ENCODE measurements at places on chromosomes 12 and 14.

GRCh38 chr12:6946033-6946919 is 2.5 kb downstream of the C12orf57 start:
- DNase-seq: no peak

DNA sequence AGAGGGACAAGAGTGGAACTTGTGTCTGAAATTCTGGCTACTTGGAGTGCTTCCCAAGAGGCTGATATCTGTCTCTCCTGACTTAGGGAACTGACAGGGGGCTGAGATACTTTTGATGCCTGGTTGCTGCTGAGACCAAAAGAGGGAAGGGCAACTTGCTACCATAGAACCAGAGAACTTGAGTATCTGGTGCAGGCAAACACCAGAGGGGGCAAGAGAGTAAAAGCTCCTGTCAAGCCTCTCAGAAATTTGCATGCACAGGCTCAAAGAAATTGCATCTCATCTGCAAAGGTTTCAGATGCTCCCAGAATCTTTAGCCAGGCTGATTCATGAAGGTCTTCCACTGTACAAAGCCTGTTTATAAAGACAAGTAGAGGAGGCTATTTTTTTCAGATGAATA is 391.3 kb upstream of the FOXG1 start:
- peak; percentile 32 for DNase-seq

- no peak for DNase-seq
Observed at GRCh38 chr14:106210650-106211049, 684.3 kb downstream of the TMEM121 start.

GRCh38 chr14:102768223-102769048 is 8.8 kb upstream of the TRAF3 start:
- no peak for DNase-seq

DNA sequence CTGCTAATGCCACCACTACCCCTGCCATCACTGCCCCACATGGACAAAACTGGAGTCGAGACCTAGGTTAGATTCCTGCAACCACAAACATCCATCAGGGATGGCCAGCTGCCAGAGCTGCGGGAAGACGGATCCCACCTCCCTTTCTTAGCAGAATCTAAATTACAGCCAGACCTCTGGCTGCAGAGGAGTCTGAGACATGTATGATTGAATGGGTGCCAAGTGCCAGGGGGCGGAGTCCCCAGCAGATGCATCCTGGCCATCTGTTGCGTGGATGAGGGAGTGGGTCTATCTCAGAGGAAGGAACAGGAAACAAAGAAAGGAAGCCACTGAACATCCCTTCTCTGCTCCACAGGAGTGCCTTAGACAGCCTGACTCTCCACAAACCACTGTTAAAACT is 7.1 kb upstream of the OAS2 start:
- no peak for DNase-seq

GRCh38 chr14:95431199-95432143 is 85.0 kb downstream of the SYNE3 start:
- peak; percentile 28 for DNase-seq

GRCh38 chr12:857611-858010 is 91.9 kb downstream of the RAD52 start:
- DNase-seq: peak; percentile 82

DNA sequence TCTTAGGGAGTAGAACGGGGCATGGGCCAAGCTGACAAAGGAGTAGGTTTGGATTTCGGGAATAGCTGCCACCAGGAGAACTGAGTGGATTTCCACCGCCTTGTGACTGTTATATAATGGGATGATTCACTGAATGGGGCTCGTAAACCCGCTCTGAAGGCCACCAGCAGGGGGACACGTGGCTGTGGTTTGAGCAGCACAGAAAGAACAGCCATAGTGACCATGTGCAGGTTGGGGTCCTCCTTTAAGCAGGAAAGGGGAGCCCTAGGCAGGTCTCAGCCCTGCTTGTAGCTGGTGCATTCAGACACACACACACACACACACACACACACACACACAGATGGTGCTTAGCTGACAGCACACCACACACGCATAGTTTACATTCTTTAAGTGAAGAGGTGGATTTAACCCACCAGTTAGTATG is 8.6 kb upstream of the ASB2 start:
- no peak for DNase-seq

DNA sequence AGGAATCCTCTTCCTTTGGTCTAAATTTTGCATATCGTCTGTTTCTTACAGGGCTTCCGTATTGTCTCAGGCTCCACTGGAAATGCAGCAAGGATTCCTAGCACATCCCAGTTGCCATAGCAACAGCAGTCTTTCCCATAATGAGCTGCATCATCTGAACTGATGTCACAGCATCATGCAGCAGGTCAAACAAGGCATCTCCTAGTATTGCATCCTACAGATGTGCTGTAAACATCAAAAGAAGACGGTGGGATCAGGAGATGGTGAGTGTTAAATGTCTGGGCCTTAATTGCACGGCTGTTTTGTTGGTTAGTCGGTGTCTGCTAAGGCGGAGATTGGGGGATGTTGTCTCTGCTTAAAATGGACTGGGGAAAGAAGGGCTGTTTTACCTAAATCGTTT is at the start of gene AKAP6:
AKAP6 (plus strand) TSS at position 153 of the 400 bp plus-strand sequence. CDS start 104,196 bp downstream, outside the sequence.
- DNase-seq: no peak
